ENCODE measurements at places on chromosomes 6 and 20. TPM values are rescaled to one million over a fixed set of nuclear protein-coding genes. Genes with fewer than 3 reads are reported as not detected.

Gene TXLNB
- total RNA-seq = 3.7 TPM

Gene ACTL10
- 26.6 TPM for total RNA-seq

Gene GGTLC1
- 13.4 TPM for total RNA-seq

Gene PTCRA
- 0.56 TPM for total RNA-seq

Gene PIM1
- total RNA-seq = 20.4 TPM

Gene SAMD3
- 4.4 TPM for total RNA-seq

Gene SNX9
- total RNA-seq = 30.1 TPM

Gene PRL
- total RNA-seq = 0.63 TPM

Gene MYT1
- total RNA-seq = 1.7 TPM

Gene KCNB1
- 4.6 TPM for total RNA-seq

Gene MPIG6B
- total RNA-seq = 0.74 TPM

Gene HLA-DQA1
- total RNA-seq = 0.94 TPM

Gene LINC00237
- total RNA-seq = not detected

Gene FAM184A
- 24.3 TPM for total RNA-seq

Gene DBNDD2
- total RNA-seq = 10.0 TPM

Gene AARS2
- 13.4 TPM for total RNA-seq

Gene RRAGD
- total RNA-seq = 19.4 TPM

Gene RAMACL
- 1.9 TPM for total RNA-seq

Gene RIPPLY2
- 0.63 TPM for total RNA-seq

Gene AGER
- 5.8 TPM for total RNA-seq

Gene C2
- total RNA-seq = 6.3 TPM

Gene RHAG
- not detected for total RNA-seq

Gene SLC22A1
- total RNA-seq = 1.7 TPM

Gene HLA-DQA2
- total RNA-seq = not detected

Gene VWA7
- 6.3 TPM for total RNA-seq

Gene SLC17A3
- total RNA-seq = 0.68 TPM

Gene DEFB132
- not detected for total RNA-seq

Gene THEMIS
- total RNA-seq = 2.1 TPM

Gene RFX6
- 0.93 TPM for total RNA-seq

Gene GNMT
- total RNA-seq = 0.31 TPM

Gene BHLHE23
- total RNA-seq = 5.3 TPM

Gene CAP2
- total RNA-seq = 2.9 TPM

Gene MTFR2
- 8.3 TPM for total RNA-seq

Gene LY6G5B
- 15.9 TPM for total RNA-seq

Gene CTAGE9
- 3.7 TPM for total RNA-seq

Gene RARS2
- 33.1 TPM for total RNA-seq

Gene DDX43
- total RNA-seq = 20.1 TPM

Gene SOX4
- 42.9 TPM for total RNA-seq

Gene ADGRF5
- 12.2 TPM for total RNA-seq

Measured in testis (tissue), 5 donors.